ENCODE measurements at places on chromosomes 7 and 10. TPM values are rescaled to one million over a fixed set of nuclear protein-coding genes. Genes with fewer than 3 reads are reported as not detected.

The FOXI2 gene
- total RNA-seq: not detected

The C7orf57 gene
- 0.18 TPM for total RNA-seq

The CYP2E1 gene
- total RNA-seq: not detected

The AOAH gene
- not detected for total RNA-seq

The CH25H gene
- total RNA-seq: 0.26 TPM

The RSBN1L gene
- total RNA-seq: 9.6 TPM

The ERVW-1 gene
- total RNA-seq: not detected

The ZSCAN25 gene
- 9.3 TPM for total RNA-seq

The NODAL gene
- not detected for total RNA-seq

The EBF3 gene
- total RNA-seq: 0.20 TPM

The CFTR gene
- total RNA-seq: not detected

The GPER1 gene
- 1.1 TPM for total RNA-seq

The ITGA8 gene
- total RNA-seq: not detected

The ENTPD1 gene
- not detected for total RNA-seq

The PTF1A gene
- not detected for total RNA-seq

The ZNF503 gene
- total RNA-seq: 11.0 TPM

The TCERG1L gene
- total RNA-seq: not detected

The LIPK gene
- not detected for total RNA-seq

The FAM221A gene
- total RNA-seq: 0.45 TPM

The MINPP1 gene
- total RNA-seq: 25.7 TPM

The ZPBP gene
- total RNA-seq: not detected

The POMZP3 gene
- total RNA-seq: 24.6 TPM

The ZNF716 gene
- total RNA-seq: not detected

The ACTL6B gene
- not detected for total RNA-seq

The STEAP4 gene
- total RNA-seq: not detected

The NKX2-3 gene
- total RNA-seq: 0.07 TPM

The SPDYE6 gene
- not detected for total RNA-seq

The UNC5B gene
- total RNA-seq: 1.8 TPM

The CABCOCO1 gene
- total RNA-seq: 0.44 TPM

All from A549 treated with GW870086 at 1 μM for 4 hours (cell line).